ENCODE measurements at places on chromosomes 12 and 14.
A peak's percentile ranks its signal among the peaks of the same experiment; 100 is the strongest.

- no peak for DNase-seq
Measured at GRCh38 chr12:50200552-50201273, 33.5 kb upstream of the CERS5 start.

DNA sequence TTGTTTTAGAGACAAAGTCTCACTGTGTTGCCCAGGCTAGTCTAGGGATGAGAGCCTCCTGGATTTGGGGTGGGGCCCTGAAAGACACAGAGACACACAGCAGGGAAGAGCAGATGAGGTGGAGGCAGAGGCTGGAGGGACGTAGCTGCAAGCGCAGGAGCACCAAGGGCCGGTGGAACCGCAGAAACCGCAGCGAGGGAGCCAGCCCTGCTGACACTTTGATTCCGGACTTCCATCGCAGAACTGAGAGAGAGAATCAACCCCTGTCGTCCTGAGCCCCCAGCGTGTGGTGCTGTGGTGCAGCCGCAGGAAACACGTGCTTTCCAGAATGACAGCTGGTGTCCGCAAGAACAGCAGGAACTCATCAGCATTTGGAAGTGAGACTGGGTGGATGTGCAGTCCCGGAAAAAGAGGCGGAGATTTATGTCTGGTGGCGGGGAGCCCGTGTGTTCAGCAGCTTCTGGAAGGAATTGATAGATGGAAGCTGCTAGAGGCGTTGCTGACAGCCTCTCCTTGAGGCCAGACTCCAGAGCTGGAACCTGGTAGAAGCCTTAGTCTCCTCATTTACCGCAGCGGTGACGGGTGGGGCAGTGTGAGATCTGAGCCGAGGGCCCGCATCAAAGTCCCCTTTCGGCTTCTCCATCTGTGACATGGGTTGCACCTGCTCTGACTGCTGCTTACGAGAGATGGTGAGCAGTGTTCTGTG lies 21.9 kb upstream of the KLC1 start:
- DNase-seq, result no peak

DNA sequence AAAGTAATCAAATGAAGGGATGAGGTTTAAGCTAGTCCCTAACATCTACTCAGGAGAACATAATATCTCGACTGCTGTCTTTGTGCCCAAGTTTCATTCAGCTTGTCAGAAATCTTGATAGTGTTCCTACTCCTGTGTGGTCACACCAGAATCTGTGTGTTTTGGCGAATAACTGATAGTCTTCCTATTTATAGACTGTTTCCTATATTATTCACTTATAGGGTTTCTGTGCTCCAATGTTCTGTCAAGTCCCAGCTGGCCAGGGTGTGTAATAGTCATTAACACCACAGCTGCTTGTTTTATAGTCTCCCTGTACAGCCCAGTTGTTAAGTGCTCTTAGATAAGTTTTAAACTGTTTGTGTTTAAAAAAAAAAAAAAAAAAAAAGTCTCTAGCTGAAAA lies 45.9 kb downstream of the GPR135 start:
- no peak for DNase-seq

- DNase-seq, result peak; percentile 32
Measured at GRCh38 chr14:36747411-36748184, 85.9 kb downstream of the PAX9 start.

- DNase-seq, result no peak
Measured at GRCh38 chr14:99345472-99345871, 73.5 kb upstream of the BCL11B start.

DNA sequence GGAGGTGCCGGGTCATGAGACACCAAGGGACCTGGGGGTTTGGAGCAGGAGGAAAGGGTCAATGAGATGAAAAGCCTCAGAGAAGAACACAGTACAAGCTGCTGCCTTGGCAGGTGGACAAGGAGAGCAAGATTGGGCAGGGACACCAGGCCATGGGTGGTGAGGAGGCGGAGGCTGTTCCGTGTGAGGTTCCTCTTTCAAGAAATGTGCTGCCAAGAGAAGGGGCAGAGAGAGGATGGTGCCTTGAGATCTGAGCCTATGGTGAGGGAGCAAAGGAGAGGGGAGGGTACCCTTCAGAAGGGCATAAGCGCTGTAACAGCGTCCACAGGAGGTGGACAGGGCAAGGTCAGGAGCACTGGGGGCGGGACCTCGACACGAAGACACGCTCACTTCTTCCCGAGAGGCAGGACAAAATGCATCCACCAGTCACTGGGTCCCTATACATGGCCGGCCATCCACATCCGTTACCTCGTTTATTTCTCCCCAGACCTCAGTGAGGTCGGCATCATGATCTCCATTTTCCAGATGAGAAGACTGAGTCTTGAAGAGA lies 100.2 kb downstream of the B4GALNT3 start:
- DNase-seq, result no peak

DNA sequence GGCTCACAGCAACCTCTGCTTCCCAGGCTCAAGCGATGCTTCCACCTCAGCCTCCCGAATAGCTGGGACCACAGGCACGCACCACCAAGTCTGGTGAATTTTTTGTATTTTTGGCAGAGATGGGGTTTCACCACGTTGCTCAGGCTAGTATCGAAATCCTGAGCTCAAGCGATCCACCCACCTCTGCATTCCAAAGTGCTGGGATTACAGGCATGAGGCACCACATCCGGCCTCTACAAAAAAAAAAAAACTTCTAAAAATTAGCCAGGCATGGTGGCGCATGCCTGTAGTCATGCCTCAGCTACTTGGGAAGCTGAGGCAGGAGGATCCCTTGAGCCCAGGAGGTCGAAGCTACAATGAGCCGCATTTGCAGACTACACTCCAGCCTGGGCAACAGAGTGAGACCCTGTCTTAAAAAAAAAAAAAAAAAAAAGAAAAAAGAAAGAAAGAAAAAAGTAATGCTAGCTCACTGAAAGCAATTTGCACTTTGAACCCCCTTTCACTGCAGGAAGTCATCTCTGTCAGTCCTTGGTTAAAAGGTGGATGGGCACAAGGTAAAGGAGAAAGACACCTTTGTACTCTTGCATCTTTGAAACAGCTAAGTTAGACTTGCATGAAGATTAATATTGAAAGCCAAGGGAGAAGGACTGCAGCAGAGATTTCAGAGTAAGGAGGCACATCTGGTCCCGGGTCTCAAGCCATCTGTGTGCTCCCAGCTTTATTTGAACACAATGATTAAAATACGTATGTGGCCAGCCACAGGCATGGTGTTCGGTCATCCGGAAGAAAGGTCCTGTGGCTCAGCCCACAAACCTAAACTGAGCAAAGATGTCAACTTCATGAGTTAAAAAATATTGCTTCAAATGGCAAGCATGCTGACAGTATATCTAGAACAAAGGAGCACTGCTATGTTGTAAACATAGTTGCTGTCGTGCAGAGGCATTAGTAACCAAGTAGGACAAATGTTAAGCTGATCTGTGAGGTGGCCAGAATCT lies 103.8 kb upstream of the HMGA2 start:
- no peak for DNase-seq

GRCh38 chr12:24487606-24488005 lies 461.3 kb downstream of the BCAT1 start:
- no peak for DNase-seq
